Activated CD8-positive, alpha-beta memory T cell treated with anti-CD3 and anti-CD28 coated beads, Interleukin-2, amount 10 ng/mL, durations not matched to agents 7 days and 5 days (primary cell): ENCODE measurements at places on chromosomes 12 and 14. TPM values are rescaled to one million over a fixed set of nuclear protein-coding genes. Genes with fewer than 3 reads are reported as not detected.

SIX6 gene
- total RNA-seq, result not detected

PLA2G1B gene
- total RNA-seq, result not detected

COA8 gene
- total RNA-seq, result 33.5 TPM

ZNF891 gene
- 2.0 TPM for total RNA-seq

MFAP5 gene
- not detected for total RNA-seq

TCL1B gene
- not detected for total RNA-seq

TBX3 gene
- not detected for total RNA-seq

WSB2 gene
- total RNA-seq, result 52.1 TPM

UNG gene
- 75.6 TPM for total RNA-seq

ZDHHC22 gene
- total RNA-seq, result not detected

KRT85 gene
- total RNA-seq, result not detected

SIRT4 gene
- total RNA-seq, result 2.4 TPM
